ENCODE measurements at places on chromosomes 11 and 22.

DNA sequence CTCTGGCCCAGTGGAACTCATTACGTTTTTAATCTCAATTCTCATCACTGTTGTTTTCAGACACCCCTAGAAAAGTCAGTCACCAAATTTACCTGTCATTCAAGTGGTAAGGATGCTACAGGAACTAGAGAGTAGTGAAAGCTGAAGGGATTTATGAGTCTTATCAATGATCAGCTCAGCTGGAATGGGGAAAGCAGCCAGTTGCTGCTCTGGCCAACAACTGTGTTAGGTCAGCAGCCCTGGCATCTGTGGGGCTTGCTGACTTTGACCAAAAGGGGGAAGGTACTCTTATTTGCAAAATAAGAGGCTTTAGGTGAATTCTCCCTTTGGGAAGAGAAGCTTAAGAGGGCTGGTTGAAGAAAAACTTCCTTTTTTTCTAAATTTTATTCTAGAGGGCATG lies 76.2 kb upstream of the HORMAD2 start:
- DNase-seq, result no peak

DNA sequence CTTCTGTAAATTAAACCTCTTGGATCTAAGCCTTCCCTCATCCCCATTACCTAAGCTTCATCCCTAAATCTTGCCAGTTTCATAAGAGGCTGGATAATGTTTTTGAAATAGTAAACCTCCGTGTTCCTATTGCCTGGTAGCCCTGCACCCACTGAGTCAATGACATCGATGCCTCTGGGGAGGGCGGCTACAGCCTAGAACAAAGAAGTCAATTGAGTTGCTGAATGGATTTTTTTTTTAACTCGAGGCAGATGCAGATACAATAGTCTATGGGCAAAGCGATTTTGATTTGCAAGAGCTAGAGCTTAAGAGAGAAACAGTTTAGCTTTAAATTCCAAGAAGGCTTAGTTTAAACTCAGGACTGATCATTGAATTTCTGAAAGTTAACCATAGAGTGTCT lies 121.3 kb downstream of the NECTIN1 start:
- DNase-seq, result no peak

DNA sequence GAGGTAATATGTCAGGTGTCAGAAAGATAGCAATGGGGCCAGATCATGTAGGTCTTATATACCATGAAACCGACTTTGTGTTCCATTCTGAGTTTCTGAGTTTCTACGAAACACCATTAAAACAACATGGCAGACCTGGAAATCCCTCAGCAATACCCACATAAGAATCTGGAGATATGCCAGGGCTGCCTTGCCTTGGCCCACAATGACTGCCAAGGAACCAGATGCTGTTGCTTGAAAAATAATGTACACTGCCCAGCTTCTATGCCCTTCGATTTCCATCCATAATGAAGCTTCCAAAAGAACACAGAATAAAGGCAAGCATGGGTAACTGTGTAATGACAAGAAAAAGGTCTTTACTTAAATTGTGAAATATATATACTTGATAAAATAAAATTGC lies 277.4 kb downstream of the SOX6 start:
- DNase-seq, result no peak

DNA sequence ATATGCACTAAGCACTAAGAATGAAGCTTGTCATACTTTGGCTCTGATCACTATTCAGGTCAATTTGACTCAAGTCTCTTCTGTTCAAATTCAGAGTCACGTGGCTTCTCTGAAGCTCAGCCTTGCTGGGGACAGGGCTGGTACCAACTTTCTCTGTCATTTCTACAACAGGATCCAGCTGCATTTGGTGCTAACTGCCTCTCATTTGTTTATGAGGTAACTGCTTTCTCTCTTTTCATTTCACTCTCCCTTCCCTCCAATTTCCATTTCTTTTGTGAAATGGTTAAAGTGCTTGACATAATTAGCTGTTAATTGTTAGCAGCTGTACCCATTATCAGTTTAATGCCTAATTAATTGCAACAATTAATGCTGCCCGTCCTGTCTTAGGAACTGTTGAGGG lies 259.7 kb upstream of the PLET1 start:
- DNase-seq, result no peak
